ENCODE measurements at places on chromosomes 1 and 21.

DNA sequence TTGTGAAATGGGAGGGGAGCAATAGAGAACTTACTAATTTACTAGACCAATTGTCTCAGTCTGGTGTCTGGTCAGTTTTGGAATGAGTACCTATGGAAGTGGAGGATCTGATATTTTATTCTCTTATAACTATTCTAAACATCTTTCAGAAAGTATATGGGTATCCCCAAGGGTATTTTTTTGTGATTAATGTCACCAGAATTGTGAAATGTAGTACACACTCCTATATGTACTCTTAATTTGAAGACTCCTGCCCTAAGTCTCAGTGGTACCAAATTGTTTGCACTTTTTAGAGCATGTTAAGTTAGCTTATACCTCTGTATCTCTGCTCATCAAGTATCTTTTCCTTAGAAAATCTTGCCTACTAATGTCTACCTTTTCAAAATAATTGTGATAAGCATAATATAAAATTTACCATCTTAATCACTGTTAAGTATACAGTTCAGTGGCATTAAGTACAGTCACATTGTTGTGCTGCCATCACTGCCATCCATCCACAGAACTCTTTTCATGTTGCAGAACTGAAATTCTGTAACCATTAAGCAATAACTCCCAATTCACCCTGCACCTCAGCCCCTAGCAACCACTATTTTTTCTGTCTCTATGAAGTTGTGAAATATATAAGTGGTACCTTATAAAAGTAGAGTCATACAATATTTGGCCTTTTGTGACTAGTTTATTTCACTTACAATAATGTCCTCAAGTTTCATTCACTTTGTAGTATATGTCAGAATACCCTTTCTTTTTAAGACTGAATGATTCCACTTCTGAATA is 40.5 kb downstream of the SLC30A7 start:
- no peak for DNase-seq

- no peak for DNase-seq
Observed at GRCh38 chr1:6850537-6850936, 65.3 kb downstream of the CAMTA1 start.

DNA sequence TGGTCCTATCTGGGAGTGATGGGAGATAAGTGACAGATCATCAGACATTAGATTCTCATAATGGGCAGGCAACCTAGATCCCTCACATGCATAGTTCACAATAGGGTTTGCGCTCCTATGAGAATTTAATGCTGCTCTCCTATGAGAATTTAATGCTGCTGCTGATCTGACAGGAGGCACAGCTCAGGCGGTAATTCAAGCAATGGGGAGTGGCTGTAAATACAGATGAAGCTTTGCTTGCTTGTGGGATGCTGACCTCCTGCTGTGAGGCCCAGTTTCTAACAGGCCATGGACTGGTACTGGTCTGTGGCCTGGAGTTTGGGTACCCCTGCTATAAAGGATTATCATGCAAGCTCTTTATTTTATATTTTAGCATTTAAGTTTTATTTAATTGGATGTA is 72.0 kb downstream of the ZMYM4 start:
- DNase-seq = no peak

- DNase-seq = no peak
Observed at GRCh38 chr1:23930270-23930669, 17.1 kb upstream of the CNR2 start.

GRCh38 chr1:245488346-245489129 is 333.8 kb downstream of the KIF26B start:
- no peak for DNase-seq

GRCh38 chr1:214377886-214378285 is 96.9 kb downstream of the SMYD2 start:
- peak; percentile 87 for DNase-seq

GRCh38 chr1:44594871-44595735 is 79.2 kb downstream of the TMEM53 start:
- no peak for DNase-seq

DNA sequence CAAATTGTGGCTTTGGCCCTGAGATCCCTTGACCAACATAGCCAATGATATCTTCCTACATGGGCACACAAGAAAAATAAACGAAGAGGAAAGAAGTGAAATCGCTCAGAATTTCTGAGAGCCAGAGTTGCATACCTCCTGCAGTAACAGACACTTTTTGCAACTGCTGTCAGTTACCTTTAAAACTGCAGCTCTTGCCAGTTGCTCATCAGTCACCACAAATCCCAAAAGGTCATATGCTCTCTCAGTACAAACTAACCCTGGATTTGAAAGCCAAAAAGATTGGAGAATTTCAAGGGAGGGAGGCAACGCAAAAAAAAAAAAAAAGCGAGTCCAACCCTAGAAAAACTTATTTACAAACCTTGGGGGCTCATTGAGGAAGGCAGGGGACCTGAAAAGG is 47.2 kb upstream of the DNAH14 start:
- no peak for DNase-seq

DNA sequence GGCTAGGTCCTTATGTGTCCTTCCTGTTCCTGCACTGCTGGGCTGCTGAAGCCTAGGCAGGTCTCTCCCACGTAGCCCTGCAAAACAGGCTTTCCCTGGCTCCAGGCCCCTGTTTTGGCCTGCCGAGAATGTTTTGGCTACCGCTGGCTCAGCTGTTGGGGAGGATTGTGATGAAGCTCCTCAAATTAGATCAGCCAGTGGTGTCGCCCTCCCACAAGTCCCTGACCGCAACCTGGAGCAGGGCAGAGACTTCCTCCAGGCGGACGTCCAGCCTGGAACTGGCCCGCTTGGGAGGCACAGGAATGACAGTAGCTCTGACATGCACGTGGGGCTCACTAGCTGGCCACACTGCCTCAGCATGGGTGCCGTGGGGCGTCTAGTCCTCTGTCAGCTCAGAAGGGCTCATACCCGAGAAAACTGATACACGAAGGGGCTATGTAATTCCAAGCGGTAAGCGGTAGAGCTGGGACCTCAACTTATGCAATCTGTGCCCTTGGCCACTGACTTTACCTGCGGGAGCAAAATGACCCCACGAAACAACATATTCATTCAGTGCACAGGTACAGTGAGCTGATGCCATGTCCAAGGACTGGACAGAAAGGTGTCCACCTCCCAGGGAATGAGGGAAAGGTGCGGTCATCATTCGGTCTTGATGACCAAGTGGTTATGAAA is 26.6 kb downstream of the DHRS3 start:
- no peak for DNase-seq

DNA sequence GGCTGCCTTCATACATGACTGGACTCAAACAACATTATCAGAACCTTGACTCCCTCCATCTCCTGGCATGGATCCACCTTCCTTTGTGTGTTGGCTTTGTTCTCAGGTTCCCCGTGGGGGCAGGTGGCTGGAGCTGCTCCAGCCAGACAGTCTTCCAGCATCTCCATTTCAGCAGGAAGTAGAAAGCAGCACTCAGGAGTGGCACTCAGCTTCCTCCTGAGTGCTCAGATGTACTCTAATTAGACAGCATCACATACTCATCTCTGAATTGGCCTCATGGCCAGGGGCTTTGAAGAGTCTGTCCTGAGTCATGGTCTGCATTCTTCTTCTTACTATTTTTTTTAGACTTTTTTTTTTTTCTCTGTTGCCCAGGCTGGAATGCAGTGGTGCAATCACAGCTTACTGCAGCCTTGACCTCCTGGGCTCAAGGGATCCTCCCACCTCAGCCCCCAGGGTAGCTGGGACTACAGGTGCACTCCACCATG is 27.9 kb downstream of the OVAAL start:
- peak; percentile 77 for DNase-seq

GRCh38 chr1:167856711-167857418 is 57.1 kb downstream of the ADCY10 start:
- DNase-seq = no peak

DNA sequence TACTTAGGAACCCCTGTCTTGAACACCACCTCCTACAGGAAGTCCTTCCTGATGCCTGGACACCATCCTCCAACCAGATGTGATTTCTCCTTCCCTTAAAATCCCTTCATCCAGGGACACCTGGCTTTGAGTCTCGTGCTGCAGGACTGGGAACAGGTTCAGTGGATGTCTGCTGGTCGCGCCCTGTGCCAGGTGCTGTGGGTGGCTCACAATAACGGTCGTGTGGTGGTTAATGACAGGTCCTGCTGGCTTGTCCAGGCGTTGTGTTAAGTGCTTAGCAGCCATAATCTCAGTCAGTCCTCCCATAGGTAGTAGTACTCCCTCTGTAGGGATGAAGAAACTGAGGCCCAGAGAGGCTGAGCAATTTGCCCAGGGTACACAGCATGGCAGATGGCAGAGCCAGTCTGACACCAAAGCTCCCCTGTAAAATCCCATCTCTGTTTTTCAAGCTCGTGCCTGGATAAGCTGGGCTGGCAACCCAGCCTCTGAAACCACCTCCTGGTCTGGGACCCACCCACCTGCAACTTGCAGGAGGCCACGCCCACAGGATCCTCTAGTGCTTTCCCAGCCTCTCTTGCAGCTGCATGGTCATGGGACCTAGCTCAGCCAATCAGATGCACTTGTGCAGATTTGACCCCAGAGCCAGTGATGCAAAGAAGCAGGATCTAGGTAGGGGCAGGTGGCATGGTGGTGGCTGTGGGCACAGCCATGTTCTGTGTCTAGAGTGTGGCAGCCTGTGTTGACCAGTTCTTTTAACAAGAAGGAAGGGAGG is 106.0 kb upstream of the IFFO2 start:
- no peak for DNase-seq

DNA sequence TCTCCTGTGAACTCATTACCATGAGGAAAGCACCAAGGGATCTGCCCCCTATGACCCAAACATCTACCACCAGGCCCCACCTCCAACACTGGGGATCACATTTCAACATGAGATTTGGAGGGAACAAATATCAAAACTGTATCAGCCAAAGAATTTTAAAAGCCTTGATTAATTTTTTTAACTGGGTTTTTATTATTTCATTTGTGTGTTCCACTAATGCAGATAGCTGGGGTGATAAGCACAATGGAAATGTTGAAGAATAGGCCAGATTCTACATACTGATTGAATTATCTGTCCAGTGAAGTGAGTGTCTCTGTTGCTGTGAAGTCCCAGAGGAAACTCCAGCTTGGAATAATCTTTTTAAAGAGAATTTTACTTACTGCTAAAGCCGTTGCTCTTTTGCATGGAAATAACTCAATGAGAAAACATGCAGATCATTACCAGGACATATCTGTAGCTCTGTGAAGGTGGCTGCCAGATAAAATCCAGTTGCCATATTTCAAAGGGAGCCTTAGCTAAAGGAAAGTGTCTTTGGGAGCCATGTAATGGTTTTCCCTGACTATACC is 44.4 kb upstream of the DHCR24 start:
- no peak for DNase-seq

GRCh38 chr1:56526571-56527174 is 52.7 kb downstream of the PLPP3 start:
- DNase-seq = no peak

- DNase-seq = no peak
Observed at GRCh38 chr1:23449958-23450357, 25.4 kb upstream of the TCEA3 start.

DNA sequence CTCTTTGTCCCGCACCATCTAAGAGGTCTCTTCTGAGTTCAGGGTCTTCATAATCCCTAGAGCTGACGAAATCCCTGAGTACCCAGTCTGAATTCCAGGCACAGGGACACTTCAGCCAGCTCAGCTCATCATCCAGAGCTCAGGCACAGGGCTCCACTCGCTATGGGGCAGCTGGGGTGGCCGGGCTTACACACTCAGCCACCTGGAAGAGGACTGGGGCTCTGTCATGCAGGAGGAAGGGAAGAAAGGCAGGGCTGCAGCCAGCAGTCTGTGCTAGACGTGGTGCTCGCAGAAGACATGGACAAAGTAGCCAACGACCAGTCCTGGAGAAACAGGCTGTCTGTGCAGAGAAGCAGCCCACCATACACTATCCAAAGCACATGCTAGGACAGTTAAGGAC is 88.5 kb downstream of the POFUT2 start:
- no peak for DNase-seq

- no peak for DNase-seq
Observed at GRCh38 chr21:46093668-46094400, 4.1 kb upstream of the COL6A2 start.

DNA sequence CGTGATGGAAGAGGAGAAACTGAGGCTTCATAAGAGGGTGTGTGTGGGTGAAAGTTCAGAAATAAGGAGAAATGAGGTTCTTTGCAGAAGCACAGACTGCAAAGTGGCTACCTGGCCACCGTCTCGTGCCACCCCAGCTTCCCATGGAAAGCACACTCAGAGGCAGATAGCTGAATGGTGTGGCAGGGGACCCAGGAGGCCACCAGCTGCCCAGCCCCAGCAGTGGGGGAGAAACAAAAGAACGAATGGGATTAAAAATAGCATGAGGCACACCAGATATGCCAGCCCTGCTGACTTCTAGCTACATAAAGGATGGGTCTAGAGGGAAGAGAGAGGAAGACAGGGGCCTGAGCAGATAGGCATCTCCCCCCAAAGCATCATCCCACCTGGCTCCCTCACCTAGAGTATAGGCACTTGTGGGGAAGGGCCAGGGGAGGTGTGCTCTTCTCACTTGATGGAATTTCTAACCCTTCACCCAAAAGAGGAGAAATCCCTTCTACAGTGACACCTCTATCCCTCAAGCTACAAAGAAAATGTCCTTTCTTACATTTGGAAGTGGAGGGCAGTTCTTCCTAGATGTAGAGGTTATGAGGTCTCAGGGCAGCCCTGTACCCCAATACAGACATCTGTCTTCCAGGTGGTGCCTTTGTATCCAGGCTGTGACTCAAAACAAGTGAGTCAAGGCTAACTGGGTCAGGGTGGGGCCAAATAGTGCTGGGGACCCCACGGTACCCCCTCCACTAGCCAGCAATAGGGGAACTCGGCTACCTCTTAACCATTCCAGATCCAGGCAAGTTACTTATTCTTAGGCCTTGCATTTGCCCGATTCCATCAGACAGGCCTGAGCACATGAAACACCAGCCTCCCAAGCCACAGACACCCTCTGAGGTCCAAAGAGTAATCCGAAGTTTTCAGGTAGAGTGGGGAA is 3.5 kb downstream of the HDGF start:
- DNase-seq = no peak

- DNase-seq = no peak
Observed at GRCh38 chr1:21198929-21199328, 22.2 kb upstream of the EIF4G3 start.

- no peak for DNase-seq
Observed at GRCh38 chr1:15722836-15723532, 13.1 kb upstream of the SLC25A34 start.

DNA sequence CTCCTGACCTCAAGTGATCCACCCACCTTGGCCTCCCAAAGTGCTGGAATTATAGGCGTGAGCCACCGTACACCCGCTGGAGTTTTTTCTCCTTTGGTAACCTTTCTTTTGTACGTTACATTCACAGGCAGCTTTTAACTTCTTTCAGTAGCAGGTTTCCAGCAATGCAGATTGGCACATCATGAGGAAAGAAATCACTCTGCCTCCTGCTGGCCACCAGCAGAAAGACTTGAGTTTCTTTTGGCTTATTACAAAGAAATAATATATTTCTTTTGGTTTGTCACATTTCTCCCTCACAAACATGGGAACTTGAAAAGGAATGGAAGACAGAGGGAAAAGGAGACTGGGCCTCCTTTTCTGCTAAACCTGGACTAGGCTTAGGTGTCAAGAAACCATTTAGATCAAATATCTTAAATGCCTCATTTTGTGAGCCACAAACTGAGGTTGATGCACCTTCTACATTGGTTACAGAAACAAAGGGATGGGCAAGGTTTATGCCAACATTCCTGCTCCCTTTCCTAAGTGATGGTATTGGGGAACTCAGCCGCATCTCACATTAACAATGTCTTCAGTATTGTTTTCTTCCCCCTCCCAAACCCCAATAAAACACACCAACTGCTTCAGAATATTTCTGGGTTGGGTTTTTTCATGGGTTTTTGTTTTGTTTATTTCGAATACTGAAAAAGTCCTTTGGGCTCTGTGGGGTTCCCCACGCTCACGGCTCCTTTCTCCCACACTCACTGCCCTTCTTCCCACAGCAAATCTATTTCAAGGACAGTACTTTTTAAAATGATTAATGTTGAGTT is 7.7 kb downstream of the ENSA start:
- DNase-seq = peak; percentile 75

Measured in amniotic epithelial cell (primary cell).